Stimulated activated CD8-positive, alpha-beta memory T cell treated with anti-CD3 and anti-CD28 coated beads, Interleukin-4, amount 100 ng/mL, for 24 hours (primary cell): ENCODE measurements at places on chromosomes 4 and X.

DNA sequence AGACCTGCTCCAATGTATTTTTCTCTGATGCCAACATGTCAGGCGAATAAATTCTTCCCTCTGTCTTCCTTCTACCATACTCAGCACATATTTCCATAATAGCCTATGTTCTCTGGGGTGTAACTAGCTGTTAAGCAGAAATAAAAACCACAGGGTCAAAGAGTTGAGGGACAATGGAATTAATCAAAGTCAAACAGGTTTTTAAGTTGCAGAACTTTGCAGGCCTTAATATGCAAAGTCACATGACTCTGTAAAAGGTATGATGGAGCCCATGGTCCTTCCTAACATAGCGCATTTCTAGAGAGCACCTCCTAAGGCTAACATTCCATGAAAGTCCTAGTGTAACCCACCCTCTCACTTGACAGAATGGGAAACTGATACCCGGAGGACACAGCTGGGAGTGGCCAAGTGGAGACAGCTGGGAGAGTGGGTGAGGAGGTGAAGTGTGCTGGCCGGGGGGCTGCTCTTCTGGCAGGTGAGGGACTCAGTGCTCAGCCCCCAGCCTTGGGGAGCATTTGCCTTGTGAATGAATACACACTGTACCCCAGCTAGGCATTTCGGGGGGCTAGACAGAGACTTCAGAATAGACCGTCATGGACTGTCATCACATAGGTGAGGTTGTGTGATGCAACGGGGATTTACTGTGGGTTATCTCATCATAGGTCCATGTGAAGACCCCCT is 8.4 kb upstream of the SORCS2 start:
- no peak for DNase-seq

- no peak for DNase-seq
These were observed 682.0 kb downstream of the KCTD8 start for GRCh38 chr4:43766648-43767047.

- no peak for DNase-seq
These were observed 38.0 kb upstream of the GATB start for GRCh38 chr4:151798678-151799416.

GRCh38 chr4:123430031-123430430 is 33.4 kb downstream of the SPRY1 start:
- DNase-seq, result peak; percentile 20

GRCh38 chr4:3464911-3465697 is 2.0 kb downstream of the DOK7 start:
- DNase-seq, result no peak

DNA sequence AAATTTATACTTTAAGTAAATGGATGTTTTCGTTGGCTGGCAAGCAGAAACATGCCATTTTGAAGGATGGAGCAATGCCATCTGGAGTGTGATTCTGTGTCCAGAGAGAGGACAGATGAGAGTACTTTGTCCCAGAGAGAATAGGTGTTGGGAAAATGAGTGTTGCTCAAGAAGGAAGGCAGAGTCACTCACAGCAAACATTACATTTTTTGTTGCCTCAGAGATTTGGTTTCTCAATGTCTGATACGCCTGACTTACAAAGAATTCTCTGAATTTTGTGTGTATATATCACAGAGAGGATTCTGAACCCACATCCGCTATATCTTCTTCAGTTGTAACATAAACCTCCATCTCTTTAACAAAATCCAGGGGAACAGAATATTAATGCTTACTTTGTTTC is 102.8 kb upstream of the PCDH18 start:
- no peak for DNase-seq

- DNase-seq, result no peak
These were observed 69.2 kb downstream of the NLGN4X start for GRCh38 chrX:6159468-6159867.

DNA sequence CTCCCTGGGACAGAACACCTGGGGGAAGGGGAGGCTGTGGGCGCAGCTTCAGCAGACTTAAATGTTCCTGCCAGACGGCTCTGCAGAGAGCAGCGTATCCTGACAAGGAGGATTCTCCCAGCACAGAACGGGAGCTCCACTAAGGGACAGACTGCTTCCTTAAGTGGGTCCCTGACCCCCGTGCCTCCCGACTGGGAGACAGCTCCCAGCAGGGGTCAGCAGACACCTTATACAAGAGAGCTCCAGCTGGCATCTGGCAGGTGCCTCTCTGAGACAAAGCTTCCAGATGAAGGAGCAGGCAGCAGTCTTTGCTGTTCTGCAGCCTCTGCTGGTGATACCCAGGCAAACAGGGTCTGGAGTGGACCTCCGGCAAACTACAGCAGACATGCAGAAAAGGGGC is 44.5 kb upstream of the FAAH2 start:
- no peak for DNase-seq

DNA sequence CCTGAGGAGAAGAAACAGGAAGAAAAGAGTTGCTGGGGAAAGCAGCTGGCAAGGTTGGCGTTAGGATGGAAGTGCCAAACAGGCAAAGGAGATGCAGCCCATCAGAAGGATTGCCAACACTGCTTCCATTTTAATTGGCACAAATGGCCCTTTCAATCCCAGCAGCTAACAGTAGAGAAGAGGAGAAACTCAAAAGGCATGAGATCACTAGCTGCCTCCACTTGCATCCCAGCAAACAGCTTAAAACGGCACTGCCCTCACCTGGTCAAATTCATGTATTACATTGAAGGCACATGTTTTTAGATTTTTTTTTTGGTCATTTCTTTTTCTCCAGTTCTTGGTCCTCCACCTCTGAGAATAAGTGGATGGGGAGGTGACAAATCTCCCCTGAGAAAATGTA is 14.9 kb upstream of the LOC101059915 start:
- peak; percentile 26 for DNase-seq

DNA sequence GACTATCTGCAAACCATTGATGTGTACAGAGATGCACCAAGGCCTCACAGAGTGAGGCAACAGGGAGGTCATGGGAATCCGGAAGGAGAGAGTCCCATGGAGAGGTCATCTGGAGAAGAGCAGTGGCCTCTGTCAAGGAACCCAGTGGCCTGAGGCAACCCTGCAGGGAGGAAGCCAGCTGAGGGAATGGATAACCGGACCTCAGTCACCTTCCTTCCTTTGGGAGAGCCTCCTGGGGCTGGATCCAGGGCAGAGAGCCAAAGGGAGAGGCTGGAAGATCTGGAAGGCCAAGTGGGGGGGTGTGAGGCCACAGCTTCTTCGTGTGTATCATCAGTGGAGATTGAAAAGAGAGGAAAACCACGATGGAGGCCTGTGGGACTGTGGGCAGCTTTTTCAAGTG is 24.3 kb upstream of the CD38 start:
- DNase-seq, result no peak

DNA sequence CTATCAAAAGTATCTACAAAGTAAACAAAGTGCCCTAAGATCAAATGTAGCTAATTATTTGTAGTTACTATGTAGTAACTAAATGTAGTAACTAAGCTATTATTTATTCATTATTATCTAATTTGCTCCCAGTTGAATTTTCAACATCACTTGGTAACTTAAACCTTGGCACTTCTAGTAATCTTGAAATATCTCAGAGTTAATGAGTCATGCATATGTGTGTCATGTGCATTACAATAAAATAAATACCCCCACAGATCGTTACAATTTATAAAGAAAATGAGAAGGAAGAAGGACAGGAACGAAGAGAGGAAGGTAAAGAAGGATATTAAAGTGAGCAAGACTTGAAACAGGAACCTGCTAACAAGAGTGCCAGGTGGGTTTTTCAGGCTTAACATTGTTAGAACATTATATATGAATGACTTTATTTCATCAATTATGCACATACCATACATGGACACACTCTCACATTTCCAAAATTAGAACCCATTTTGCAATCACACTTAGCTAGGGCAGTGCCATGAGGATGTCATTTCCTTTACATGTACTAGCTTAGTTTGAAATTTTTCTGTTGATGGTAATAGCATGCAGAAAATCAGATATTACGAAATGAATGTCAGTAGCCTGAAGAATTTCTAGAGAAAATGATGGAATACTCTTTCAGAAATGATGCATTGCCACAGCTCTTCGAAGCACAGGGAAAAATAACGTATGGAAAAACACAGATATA is 1670.4 kb upstream of the AGA start:
- DNase-seq, result no peak

DNA sequence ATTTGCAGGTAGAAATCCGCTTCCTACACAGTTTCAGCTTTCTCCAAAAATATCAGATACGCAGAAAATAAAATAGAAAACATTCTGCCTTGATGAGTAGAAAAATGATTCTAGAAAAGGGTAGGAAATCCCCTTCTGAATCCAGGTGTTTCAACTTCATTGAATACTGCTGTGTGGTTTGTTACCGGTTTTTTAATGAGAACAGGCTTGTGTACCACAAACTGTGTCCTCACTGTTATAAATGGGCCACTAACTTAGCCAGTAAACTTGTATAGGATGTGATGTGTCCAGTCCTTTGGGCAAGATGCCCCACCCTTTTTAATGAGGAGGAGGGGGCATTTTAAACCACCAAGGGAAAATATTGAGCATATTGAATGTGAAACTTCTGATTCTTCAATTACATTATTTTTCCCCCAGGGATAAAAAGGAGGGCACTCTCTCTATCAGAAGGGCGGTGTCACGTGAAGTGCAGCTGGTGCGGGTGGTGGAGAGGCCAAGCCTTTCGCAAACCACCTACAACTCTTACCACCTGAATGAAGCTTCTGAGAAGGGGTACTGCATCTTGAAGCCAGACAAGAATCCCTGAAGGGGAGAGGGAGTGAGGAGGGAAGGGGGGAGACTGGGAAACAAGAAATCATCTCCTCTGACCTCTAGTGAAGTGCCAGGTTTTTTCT is 4.5 kb downstream of the CXXC4 start:
- DNase-seq, result no peak

GRCh38 chrX:69032601-69033000 is 132.7 kb downstream of the PJA1 start:
- DNase-seq, result no peak

- DNase-seq, result no peak
These were observed 28.8 kb upstream of the CFAP47 start for GRCh38 chrX:35890699-35891098.

GRCh38 chrX:40933706-40934425 is 151.4 kb upstream of the USP9X start:
- DNase-seq, result no peak

DNA sequence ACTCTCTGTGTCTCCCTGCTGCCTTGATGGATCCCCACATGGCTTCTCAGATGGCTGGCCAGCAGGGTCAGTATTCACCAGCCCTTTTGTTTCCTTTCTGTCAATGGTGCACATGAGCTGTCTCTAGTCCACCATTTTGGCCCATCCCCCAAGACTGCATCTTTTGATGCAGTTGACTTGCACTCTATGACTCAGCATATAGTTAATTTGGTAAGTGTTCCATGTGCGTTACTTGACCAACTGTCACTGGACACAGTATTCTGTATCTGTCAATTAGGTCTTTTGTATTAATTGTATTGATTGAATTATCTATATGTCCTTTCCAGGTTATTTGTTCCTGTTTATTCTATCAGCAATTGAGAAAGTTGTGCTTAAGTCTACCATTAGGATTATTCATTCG is 29.2 kb downstream of the PRDM5 start:
- DNase-seq, result no peak
